ENCODE measurements at places on chromosomes 2 and 18.

DNA sequence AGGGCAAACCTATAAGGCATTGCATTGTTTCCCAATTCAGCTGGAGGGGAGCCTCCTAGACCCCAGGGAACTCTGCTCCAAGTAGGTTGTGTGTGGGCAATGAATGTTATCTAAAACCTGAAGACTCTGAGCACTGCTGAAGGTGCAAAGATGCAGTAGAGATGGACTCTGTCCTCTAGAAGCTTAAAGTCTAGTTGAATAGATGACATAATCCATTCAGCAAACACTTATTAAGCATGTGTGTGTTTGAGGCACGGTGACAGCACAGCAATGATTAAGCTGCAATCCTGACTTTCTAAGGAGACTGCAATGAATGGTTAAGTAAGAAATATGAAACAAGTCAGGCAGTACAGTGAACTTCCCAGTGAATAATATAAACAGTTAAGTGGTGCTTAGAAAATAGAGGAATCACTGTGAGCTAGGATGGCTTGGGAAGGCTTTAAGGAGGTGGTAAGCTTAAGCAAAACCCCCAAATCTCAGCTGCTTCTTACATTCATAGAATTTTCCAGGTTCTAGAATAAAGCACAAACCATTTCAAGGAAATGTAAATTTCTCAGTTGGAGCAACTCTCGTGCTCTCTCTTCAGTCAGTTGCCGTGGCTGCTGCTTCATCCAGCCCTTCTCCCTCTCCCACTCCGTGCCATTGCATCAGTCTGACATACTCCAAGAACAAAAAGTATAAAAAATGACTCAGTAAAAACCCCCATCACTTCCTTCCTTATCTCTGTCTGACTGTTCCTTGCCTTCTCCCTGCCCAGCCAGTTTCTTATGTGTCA lies 19.1 kb downstream of the MXD1 start:
- peaks cover 3% of the 10 kb centered on the region for H3K36me3 ChIP-seq
- DNase-seq, result no peak
- H3K4me3 ChIP-seq, result no peak overlapping the region
- no peaks in the 10 kb centered on the region for H3K4me1 ChIP-seq
- H3K27ac ChIP-seq, result no peak overlapping the region
- H3K27me3 ChIP-seq, result no peaks in the 10 kb centered on the region

DNA sequence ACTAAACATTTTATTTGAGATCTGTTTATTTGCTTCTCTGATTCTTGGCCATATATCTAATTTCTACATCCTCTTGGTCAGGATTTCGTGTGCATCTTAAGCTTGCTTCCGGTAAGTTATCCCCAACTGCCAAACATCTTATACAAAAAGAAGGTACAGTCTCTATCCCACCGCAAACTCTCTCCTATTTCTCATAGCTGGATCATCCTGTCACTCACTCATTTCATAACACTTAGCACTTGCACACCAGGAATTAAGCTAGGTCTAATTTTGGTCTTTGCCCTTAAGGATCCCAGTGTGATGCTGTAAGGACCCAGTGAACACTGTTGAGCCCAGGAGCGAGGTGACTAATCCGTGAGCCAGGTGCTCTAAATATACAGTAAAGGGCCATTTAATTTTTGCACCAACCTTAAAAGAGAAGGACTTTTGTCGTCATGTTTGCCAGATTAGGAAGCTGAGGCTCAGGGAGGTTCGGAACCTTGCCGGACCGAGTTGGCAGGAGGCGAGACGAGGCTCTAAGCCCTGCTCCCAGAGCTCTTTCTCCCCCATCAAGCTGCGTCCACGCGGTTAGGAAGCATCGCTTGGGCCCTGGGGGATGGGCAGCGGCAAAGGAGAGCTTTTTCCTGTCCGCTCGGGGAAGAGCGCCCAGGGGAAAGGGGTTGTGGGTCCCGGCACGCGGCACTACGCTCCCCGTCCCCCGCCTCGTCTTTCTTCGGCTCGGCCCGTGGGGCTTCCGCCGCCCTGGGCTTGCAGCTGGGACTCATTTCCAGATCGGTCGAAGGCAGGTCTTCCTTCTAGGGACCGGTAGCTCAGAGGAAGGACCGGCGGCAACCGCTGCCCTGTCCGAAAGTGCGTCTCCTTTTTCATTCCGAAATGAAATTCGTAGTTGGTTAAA lies 4.1 kb upstream of the ITPRIPL1 start:
- H3K27me3 ChIP-seq, result no peaks in the 10 kb centered on the region
- peak overlapping the region; percentile 3 for H3K27ac ChIP-seq
- peaks cover 3% of the 10 kb centered on the region for H3K4me1 ChIP-seq
- H3K4me3 ChIP-seq, result peak overlapping the region; percentile 38
- no peaks in the 10 kb centered on the region for H3K36me3 ChIP-seq
- no peak for DNase-seq

- H3K4me3 ChIP-seq, result no peak overlapping the region
- H3K27ac ChIP-seq, result no peak overlapping the region
- DNase-seq, result no peak
- no peaks in the 10 kb centered on the region for H3K27me3 ChIP-seq
- H3K36me3 ChIP-seq, result no peaks in the 10 kb centered on the region
- no peaks in the 10 kb centered on the region for H3K4me1 ChIP-seq
Observed at GRCh38 chr2:217222309-217222910, 362.5 kb upstream of the TNP1 start.

DNA sequence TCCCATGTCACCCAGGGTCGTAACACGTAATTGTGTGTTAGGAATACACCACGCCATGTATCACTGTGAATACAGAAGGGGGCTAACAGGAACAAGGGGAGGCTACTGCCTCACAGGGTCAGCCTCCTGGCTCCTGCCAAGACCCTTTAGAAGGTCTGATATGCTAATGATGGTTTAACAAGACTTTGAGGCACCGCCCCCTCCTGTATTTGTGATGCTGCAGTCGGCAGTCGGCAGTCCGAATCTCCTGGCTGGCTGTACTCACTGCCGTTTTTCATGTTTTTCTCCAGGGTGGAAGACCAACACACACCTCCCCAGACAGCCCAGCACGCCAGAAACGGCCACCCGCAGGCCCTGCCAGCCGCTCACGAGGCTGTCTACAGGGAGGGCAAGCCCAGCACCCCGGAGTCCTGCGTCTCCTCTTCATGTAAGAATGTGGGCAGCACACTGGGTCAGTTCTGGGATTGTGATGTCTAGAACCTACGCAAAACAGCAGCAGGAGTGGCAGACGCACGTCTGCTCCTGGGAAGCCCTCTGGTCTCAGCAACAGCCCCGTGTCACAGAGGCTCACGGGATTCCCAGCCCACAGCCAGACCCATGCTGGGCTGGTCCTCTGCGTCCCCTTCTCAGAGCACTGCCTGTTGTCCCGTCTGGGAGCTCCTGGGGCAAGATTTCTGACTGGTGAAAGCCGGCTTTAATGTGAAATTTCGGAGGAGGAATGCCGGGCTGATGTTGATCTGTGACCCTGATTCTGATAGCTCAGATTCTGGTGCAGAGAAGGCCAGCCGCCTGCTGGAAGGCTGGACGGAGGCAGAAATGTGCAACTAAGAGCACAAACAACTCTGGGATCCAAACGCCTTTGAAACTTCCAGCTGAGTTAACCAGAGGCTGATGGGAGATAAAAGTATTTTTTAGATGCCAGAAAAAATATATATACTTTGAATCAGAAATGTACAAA lies 39.7 kb upstream of the B3GNT7 start:
- H3K4me1 ChIP-seq, result no peaks in the 10 kb centered on the region
- H3K36me3 ChIP-seq, result no peaks in the 10 kb centered on the region
- no peak for DNase-seq
- no peaks in the 10 kb centered on the region for H3K27me3 ChIP-seq
- H3K4me3 ChIP-seq, result no peak overlapping the region

GRCh38 chr2:68870215-68870614 lies 982 bp downstream of the BMP10 start:
- no peak for DNase-seq
- no peaks in the 10 kb centered on the region for H3K4me1 ChIP-seq
- no peak overlapping the region for H3K27ac ChIP-seq

GRCh38 chr2:73728043-73728442 lies 9.1 kb downstream of the TPRKB start:
- no peak overlapping the region for H3K27ac ChIP-seq
- H3K4me1 ChIP-seq, result peaks cover 3% of the 10 kb centered on the region
- H3K4me3 ChIP-seq, result no peak overlapping the region
- no peak for DNase-seq
- no peaks in the 10 kb centered on the region for H3K36me3 ChIP-seq

- DNase-seq, result no peak
- H3K36me3 ChIP-seq, result no peaks in the 10 kb centered on the region
- H3K27ac ChIP-seq, result no peak overlapping the region
- no peak overlapping the region for H3K4me3 ChIP-seq
- no peaks in the 10 kb centered on the region for H3K4me1 ChIP-seq
Observed at GRCh38 chr2:109410039-109410815, 203.5 kb downstream of the SEPTIN10 start.

DNA sequence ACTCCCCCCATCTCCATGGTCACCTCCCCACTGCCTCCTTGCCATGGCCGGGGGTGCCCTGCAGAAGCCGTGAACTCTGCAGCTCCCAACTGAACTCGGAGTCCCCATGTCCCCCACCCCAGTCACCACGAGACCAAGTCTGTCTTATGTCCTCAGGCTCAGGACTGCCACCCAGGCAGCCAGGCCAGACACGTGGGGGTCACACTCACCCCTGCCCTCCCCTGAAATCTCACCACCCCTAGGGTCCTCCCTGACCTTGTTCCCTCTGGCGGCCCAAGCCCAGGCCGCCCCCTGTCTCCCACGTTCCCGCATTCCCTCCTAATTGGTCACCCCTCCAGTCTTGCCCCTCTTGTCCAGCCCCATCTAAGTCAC lies 11.0 kb downstream of the AQP12A start:
- no peak overlapping the region for H3K4me3 ChIP-seq
- no peak for DNase-seq
- H3K27me3 ChIP-seq, result no peaks in the 10 kb centered on the region
- no peak overlapping the region for H3K27ac ChIP-seq
- H3K4me1 ChIP-seq, result no peaks in the 10 kb centered on the region
- no peaks in the 10 kb centered on the region for H3K36me3 ChIP-seq

- no peak overlapping the region for H3K4me3 ChIP-seq
- no peaks in the 10 kb centered on the region for H3K4me1 ChIP-seq
- no peaks in the 10 kb centered on the region for H3K36me3 ChIP-seq
- no peak overlapping the region for H3K27ac ChIP-seq
- no peak for DNase-seq
Observed at GRCh38 chr2:226514895-226515294, 284.7 kb downstream of the IRS1 start.

DNA sequence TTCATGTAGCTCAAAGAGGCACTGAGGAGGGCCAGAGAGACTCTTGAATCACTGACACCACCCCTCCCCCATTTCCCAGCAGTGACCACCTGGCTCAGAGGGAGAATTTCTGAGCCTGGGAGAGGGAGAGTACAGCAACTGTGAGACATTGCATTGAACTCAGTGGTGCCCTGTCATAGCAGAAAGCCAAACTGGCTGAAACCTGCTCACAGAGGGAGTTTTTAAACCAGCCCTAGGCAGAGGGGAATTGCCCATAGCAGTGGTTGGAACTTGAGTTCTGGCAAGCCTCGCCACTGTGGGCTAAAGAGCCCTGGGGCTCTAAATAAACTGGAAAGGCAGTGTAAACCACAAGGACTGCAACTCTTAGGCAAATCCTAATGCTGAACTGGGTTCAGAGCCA lies 243.1 kb downstream of the ADCYAP1 start:
- no peak for DNase-seq
- H3K27ac ChIP-seq, result no peak overlapping the region
- H3K4me1 ChIP-seq, result no peaks in the 10 kb centered on the region
- H3K4me3 ChIP-seq, result no peak overlapping the region

GRCh38 chr2:195782156-195782555 lies 125.1 kb downstream of the SLC39A10 start:
- no peak overlapping the region for H3K4me3 ChIP-seq
- DNase-seq, result no peak
- H3K36me3 ChIP-seq, result no peaks in the 10 kb centered on the region
- no peaks in the 10 kb centered on the region for H3K27me3 ChIP-seq
- H3K4me1 ChIP-seq, result no peaks in the 10 kb centered on the region

- H3K27ac ChIP-seq, result no peak overlapping the region
- peaks cover 3% of the 10 kb centered on the region for H3K4me1 ChIP-seq
- no peaks in the 10 kb centered on the region for H3K27me3 ChIP-seq
- no peak overlapping the region for H3K4me3 ChIP-seq
- H3K36me3 ChIP-seq, result no peaks in the 10 kb centered on the region
Observed at GRCh38 chr2:113077921-113078320, 10.2 kb downstream of the IL1F10 start.

GRCh38 chr18:33010149-33010548 lies 237.3 kb upstream of the KLHL14 start:
- no peak overlapping the region for H3K27ac ChIP-seq
- H3K4me1 ChIP-seq, result no peaks in the 10 kb centered on the region

DNA sequence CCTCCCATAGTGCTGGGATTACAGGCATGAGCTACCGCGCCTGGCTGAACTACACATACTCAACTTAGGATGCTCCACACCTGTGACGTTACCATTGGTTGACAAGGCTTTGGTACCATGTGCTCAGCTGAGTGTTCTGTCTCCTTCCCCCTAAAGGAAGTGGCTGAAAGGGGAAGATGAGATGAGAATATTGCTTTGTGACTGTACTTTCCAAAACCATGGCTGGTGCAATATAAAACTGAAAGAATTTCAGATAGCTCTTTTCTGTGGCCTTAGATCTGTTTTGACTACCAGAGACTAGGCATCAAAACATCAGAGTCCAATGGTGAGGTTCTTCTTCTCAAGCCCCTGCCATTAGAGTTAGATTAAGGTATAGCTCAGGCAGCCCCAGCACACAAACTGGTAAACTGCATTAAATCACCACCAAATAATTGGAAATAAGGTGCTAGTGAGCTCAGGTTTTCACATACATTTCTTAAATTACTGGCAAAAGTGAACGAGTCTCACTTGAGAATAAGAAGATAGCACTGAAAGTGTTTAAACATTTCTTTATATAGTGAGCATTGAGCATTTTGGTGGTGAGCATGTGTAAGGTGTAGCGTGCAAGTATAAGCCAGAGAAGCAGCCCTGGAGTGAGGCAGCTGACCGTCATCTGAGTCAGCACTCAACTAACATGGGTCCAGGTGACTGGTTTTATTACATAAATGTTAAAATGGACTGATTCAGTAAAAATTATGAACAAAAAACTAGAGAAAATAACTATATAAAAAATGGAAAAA lies 113.5 kb upstream of the FZD5 start:
- no peaks in the 10 kb centered on the region for H3K27me3 ChIP-seq
- DNase-seq, result no peak
- no peak overlapping the region for H3K27ac ChIP-seq

GRCh38 chr2:235472443-235472842 lies 21.4 kb upstream of the AGAP1 start:
- DNase-seq, result no peak
- no peaks in the 10 kb centered on the region for H3K27me3 ChIP-seq
- H3K36me3 ChIP-seq, result no peaks in the 10 kb centered on the region
- no peak overlapping the region for H3K27ac ChIP-seq
- H3K4me1 ChIP-seq, result peaks cover 4% of the 10 kb centered on the region
- H3K4me3 ChIP-seq, result no peak overlapping the region

- no peaks in the 10 kb centered on the region for H3K4me1 ChIP-seq
- H3K4me3 ChIP-seq, result no peak overlapping the region
- no peaks in the 10 kb centered on the region for H3K27me3 ChIP-seq
- no peak for DNase-seq
- no peaks in the 10 kb centered on the region for H3K36me3 ChIP-seq
Observed at GRCh38 chr2:216279459-216279858, 92.8 kb downstream of the MARCHF4 start.

Data from prostate gland (tissue), 2 donors.